ENCODE measurements at places on chromosomes 12 and 14.

- peak; percentile 43 for DNase-seq
Observed at GRCh38 chr12:90013409-90013808, 304.8 kb upstream of the ATP2B1 start.

GRCh38 chr14:95490138-95490509, 26.3 kb downstream of the SYNE3 start:
- DNase-seq, result no peak

DNA sequence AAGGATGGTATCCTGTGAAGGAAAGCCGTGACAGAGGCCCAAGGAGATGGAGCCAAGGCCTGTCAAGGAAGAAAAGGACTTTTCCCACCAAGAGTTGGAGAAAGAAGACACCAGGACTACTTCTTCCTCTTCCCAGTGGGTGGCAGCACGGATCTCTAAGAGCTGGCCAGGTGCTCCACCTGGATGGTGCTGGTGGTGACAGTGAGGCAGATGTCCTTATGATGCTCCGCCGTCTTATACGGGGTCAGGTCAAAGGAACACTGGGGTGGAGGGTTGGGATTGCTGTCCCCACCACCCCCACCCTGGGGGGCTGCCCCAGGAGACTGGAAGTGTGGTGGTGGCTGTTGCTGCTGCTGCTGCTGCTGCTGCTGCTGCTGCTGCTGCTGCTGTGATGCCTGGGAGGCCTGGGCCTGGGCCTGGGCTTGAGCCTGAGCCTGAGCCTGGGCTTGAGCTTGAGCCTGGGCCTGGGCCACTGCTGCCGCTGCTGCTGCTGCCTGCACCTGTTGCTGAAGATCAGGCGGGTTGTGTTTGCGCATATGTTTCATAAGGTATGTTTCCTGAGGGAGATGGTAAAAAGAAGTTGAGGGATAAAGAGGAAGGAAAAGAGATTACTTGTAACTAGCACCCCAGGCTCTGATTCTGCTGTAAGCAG, 4.8 kb upstream of the ING4 start:
- no peak for DNase-seq

GRCh38 chr14:103243764-103244737, 90.0 kb upstream of the EIF5 start:
- no peak for DNase-seq

DNA sequence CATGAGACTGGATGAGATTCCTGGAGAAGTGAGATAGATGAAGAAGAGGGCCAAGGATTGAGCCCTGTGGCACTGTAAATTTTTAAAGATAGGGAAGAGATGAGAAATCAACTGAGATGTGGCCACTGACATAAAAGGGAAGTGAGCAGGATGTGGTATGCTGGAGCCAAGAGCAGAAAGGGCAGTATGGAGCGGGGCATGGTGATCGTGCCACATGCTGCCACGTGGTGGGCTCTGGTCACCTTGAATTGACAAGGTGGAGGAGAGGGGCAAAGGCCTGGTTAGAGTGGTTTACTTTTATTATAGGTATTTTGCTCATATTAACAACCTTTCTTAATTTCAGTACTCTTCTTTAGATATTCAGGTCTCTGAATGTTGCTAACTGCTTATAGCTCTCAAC, 257.9 kb downstream of the NEDD1 start:
- no peak for DNase-seq

- no peak for DNase-seq
Observed at GRCh38 chr12:76692846-76693245, 71.1 kb upstream of the ZDHHC17 start.

DNA sequence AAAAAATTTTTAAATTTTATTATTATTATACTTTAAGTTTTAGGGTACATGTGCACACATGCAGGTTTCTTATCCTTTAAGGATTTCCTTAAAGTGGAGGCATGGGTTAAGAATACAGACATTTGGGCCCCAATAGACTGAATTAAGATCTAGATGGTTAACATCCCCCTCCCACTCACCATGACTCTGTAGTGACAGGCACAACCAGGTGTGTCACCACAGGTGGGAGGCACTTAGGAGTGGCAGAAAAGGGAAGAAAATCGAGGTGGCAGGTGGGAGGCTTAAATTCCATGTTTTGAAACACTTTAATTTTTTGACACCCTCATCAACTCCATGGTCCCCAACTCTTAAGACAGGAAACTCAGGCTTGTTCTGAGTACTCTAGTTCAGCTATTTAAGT, 37.6 kb upstream of the GRIP1 start:
- no peak for DNase-seq

GRCh38 chr12:48934312-48934706, 9.0 kb upstream of the FKBP11 start:
- peak; percentile 42 for DNase-seq
